ENCODE measurements at places on chromosomes 7 and 10.

DNA sequence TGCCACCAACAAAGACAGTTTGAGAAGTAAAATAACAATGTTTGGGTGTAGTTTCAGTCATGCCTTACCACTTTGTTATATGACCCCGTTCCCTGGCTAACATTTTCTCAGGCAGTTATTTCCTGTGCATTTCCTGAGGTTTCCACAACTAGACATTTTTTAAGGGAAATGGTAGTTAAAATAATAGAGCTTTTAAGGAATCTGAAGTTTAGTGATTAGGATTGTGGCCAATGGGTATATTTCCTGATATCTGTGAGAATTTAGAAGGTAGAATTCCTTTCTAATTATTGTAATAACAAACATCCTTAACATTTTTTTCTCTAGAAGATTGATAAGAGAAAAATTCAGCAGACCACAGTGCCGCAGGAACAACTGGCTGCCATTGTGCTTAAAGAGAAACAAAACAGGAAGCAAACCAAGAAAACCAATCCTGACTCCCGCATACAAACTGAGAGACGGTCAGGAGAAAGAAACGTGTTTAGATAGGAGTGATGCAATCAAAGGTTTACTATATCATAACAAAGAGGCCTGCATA is 193.6 kb downstream of the MBL2 start:
- DNase-seq: no peak

GRCh38 chr7:1169409-1170368 is 9.7 kb upstream of the ZFAND2A start:
- peak; percentile 85 for DNase-seq

- no peak for DNase-seq
These were observed 32.7 kb upstream of the MACC1 start for GRCh38 chr7:20249920-20250319.

DNA sequence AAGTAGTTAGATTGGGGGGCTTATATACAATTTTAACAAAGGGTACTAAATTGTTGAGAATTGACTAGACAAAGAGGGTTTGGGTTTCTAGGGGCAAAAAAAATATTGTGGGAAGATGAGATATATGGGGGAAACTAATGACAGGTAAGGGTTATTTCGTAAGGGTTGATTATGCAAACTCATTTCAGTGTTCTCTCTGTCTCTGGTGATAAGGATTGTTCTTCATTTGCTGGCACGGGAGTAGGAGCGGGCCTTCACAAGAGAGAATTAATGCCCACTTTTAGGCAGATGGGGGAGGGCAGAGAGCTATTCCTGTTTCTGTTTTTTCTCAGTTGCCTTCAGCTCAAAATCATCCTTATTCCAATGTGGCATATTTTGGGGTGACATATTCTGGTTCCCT is 258.4 kb downstream of the EXOC4 start:
- DNase-seq: no peak

DNA sequence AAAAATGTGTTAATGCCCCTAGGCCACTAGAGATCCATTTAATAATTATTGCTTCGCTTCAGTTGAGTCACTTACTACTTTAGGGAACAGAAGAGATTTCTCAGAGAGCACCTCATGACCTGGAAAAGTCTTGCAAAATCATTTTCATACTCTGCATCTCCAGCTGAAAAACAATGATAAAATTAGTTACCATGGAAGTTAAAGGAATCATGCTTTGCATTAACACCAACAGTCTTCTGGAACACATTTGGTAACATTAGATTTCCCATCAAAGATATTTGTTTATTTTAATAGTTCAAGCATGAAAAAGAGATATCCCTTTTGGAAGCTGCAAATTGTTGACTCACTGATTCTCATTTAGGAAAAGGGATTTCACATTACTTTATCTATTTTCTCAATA is 1.8 kb upstream of the STEAP2 start:
- DNase-seq: no peak

DNA sequence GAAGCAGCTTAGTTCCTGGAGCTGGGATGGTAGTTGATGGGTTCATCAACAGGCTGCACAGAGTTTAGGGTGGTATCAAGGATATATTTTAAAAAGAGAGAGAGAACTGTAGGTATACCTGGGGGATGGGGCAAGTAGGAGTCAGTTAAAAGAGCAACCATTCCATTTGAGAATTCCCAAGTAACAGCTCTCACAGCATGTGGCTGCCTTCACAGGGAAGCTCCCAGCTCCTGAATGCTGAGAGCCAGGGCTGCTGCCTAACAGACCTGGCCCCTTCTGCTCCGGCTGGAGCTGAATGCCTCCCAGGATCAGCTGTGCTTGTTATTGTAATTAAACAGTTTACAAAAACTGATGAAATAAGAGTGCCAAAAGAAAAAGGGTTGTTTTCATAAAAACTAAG is 58.8 kb upstream of the GPR26 start:
- DNase-seq: no peak

DNA sequence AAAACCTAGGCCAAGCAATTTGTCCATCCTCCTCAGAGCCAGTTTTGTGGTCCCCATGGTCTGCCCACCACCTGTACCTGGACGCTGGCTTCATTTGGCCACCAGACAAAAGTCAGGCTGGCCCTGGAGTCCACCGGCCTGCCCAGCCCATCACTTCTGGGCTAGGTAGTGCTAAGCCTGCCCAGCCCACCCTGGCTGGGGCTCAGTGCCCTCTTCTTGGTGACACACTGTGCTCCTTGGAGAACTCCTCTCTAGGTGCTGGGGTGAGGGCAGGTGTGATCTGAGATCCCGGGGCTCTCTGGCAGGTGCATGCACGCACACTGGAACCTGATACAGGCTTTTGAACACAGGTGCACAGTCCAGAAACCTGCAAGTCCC is 1.1 kb downstream of the AIFM2 start:
- no peak for DNase-seq

GRCh38 chr10:120042705-120043104 is 150.2 kb downstream of the SEC23IP start:
- no peak for DNase-seq

DNA sequence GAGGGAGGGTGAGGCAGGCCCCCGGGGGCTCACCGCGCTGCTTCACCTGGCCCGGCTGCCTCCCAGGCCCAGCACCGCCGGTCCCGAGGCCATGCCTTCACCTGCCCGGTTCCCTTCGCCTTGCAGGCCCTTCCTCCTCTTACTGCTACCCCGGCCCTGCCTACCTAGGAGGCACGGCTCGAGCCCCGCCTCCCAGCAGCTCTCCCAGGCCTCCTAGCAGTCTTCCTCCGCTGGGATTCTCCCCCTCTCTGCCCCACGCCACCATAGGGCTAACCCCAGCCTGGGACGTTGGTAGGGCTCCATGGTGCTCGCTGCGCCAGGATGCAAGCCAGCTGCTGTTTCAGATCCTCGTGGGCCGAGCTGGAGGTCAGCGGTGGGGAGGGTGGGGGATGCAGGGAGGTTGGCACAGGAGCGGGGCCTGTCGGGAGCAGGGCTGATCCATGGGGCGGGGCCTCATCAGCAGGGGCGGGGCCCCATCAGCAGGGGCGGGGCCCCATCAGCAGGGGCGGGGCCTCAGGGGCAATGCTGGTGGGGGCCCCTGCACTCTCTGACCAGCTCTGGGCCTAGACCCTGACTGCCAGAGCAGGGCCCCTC is 63.3 kb downstream of the RASGEF1A start:
- DNase-seq: no peak

GRCh38 chr7:85471740-85472139 is 284.9 kb upstream of the SEMA3D start:
- DNase-seq: no peak

- DNase-seq: no peak
These were observed 130.6 kb downstream of the EBF3 start for GRCh38 chr10:129833468-129833950.
